ENCODE measurements at places on chromosomes 5 and 9. TPM values are rescaled to one million over a fixed set of nuclear protein-coding genes. Genes with fewer than 3 reads are reported as not detected.

RGS14 gene
- 28.1 TPM for total RNA-seq

SLC4A9 gene
- total RNA-seq, result not detected

OR1B1 gene
- not detected for total RNA-seq

GKAP1 gene
- total RNA-seq, result 2.7 TPM

SLC6A18 gene
- not detected for total RNA-seq

FCN1 gene
- total RNA-seq, result not detected

RGS7BP gene
- not detected for total RNA-seq

SHC3 gene
- total RNA-seq, result 0.02 TPM

ENTPD2 gene
- not detected for total RNA-seq

SH3TC2 gene
- 0.95 TPM for total RNA-seq

SPINK7 gene
- total RNA-seq, result not detected

IFNB1 gene
- total RNA-seq, result not detected

AHRR gene
- 12.9 TPM for total RNA-seq

DNA sequence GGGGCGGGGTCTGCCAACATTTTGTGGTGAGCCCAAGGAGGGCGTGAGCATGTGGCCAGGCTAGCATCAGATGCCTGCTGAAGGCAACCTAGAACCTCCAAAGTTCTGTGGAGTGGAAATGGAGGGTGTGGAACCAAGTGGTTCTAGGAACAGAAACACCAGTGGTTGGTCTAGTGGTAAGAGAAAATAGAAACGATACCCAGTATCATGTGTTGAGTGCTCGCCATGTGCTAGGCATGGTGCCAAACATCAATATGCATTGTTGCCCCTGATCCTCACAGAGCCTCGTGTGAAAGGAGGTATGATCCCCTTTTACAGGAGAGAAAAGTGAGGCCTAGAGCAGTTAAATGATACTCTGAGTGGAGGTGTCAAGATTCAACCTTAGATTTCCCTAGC is 31.5 kb upstream of the MVB12B start:
- DNase-seq, result no peak

DNA sequence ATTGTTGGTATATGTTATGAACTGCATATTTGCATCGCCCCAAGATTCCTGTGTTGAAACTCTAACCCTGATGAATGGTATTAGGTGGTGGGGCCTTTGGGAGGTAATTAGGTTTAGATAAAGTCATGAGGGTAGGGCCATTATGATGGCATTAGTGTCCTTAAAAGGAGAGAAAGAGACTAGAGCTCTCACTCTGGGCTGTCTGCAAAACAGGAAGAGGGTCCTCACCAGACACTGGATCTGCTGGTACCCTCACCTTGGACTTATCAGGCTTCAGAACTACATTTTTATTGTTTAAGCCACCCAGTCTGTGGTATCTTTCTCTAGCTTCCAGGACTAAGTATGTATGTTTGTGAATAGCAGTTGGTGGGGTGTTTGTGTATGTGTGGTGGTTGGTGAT is 68.9 kb downstream of the MACIR start:
- DNase-seq, result no peak

GRCh38 chr9:120865176-120865575 is 11.8 kb downstream of the PHF19 start:
- no peak for DNase-seq

GRCh38 chr9:111178331-111179055 is 140.2 kb upstream of the LPAR1 start:
- DNase-seq, result peak; percentile 48

DNA sequence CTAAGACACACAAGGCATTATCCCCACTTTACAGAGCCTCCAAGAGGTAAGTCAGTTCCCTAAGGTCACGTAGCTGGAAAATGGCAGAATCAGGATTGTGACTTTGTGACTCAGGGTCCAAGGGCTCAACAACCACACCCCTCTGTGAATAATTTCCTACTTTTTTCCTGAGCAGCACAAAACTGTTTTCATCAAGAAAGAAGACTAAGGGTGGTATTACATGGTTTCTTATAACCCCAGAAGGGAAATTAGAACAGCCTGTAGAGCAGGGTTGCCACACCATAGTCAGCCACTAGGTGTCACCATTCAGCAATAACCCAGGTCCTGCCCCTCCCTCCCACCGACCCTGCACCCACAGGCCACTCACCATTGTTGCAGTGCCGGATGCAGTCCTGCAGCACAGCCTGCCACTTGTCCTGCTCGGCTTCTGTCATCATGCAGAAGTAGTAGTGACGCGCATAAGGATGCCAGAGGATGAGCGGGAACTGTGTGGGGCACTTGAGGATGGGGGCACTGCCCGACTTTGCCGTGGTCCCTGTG is 72.1 kb downstream of the LRSAM1 start:
- DNase-seq, result no peak

GRCh38 chr5:37867654-37868053 is 27.8 kb upstream of the GDNF start:
- no peak for DNase-seq

- peak; percentile 80 for DNase-seq
These were observed 14.9 kb upstream of the FGFR4 start for GRCh38 chr5:177071666-177072385.

- no peak for DNase-seq
These were observed 108.4 kb upstream of the ELAVL2 start for GRCh38 chr9:23934291-23934906.

DNA sequence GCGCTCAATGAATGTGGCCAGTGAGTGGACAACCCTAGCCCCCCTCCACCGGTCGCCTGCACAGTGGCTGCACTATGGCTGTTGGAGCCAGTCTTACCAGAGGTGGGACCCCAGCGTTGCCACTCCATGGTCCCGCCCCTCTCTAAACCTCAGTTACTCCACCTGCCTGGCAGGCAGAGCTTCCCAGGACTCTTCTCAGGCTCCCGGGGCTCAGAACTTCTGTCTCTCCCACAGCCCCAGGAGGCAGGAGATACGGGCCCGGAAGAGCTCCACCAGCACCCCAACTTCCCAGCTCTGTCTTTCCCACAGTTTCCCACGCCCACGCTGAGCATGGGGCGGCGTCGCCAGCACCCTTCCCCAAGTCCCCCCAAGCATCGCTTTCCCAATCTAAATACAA is 975 bp downstream of the RASGEF1C start:
- no peak for DNase-seq

GRCh38 chr9:89219637-89220036 is 41.0 kb upstream of the SHC3 start:
- DNase-seq, result no peak

- peak; percentile 7 for DNase-seq
These were observed 650.3 kb upstream of the CDH10 start for GRCh38 chr5:25295067-25295466.

GRCh38 chr9:132182314-132183091 is 20.6 kb downstream of the NTNG2 start:
- no peak for DNase-seq

GRCh38 chr5:39368116-39368515 is 3.8 kb upstream of the C9 start:
- DNase-seq, result no peak

DNA sequence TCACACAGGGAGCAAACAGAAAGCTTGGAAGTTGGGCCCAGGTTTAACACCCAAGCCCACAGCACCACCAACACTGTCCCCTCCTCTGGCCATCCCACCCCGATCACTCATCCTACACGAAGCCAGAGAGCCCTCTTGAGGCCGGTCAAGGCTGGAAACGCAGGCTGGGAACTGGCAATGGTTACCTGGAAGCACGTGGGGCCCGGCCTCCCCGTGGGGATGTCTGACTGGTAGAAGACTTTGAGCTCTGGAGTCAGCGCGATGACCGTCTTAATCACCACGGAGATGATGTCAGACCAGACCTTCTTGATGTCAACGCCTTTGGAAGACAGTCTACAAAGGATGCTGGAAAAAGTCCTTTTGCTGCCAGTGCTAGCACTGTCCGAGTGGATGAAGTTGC is 104.1 kb downstream of the TTLL11 start:
- no peak for DNase-seq

GRCh38 chr9:128683340-128684064 is 5.5 kb upstream of the SET start:
- no peak for DNase-seq

GRCh38 chr5:157248821-157249470 is 17.0 kb upstream of the CYFIP2 start:
- no peak for DNase-seq

- DNase-seq, result no peak
These were observed 283.3 kb upstream of the TUT7 start for GRCh38 chr9:86637515-86637914.

- DNase-seq, result no peak
These were observed 23.4 kb downstream of the ADCY2 start for GRCh38 chr5:7419367-7419766.

- no peak for DNase-seq
These were observed 9.0 kb upstream of the ENC1 start for GRCh38 chr5:74649421-74649973.

- DNase-seq, result no peak
These were observed 638.0 kb downstream of the IRX1 start for GRCh38 chr5:4233671-4234070.

DNA sequence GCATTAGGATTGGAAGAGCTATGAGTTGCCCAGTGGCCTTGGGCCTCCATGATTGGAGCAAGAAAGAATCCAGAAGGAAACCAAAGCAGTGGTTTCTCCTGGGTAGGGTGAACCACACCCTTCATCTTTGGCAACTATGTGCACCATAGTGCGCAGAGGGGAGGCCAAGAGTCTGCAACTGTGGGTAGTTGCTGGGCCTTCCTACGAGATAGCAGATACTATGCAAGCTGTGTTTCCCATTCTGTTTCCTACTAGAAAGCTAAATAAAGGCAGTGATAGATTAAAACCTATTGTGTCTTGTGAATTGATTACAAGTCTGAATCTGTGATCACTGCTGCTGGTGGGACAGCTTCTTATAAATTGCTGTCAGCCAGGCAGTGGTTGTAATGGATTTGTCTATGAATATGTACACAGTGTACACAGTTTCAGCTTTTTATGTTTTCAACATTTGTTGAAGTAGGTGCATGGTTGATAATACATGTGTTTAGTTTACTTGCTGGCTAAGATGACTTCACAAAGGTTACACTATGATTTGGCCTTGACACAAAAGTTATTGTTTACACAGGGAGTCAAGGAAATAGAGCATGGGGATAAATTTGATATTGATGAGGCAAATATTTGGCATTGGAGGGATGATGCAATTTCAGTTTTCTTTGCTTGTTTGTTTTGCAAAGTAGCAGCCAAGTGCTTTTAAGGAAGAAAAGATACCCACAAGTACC is 23.7 kb upstream of the PDE8B start:
- DNase-seq, result no peak

DNA sequence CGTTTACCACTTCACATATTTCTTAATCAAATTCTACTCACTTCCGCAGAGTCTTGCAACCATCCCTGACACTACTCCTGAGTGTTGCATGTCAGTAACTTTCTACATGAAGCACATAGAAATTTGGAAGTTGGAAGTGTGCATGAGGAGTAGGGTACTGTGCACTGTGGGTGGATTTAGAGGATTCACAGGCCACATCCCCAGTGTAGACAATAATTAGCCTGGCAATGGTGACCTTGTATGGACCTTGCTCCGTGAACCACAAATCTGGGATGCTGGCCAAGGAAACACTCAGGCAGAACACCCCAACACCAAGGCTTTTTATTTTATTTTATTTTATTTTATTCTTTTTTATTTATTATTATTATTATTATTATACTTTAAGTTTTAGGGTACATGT is 25.5 kb downstream of the CTSL start:
- no peak for DNase-seq

DNA sequence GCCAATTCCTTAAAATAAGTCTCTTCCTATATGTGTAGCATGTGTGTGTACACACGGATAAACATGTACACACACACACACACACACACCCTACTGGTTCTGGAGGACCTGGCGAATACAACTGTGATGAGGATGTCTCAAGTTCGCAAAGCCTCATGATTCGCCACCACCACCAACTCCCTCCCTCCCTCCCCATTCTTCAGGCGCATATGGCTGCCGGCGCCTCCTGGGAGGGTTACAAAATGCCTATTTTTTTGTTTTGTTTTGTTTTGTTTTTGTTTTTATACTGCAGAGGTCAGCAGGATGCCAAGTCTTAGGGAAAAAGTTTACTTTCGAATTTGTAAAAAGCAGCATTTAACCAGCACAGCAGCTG is 88.0 kb downstream of the DAP start:
- DNase-seq, result no peak

DNA sequence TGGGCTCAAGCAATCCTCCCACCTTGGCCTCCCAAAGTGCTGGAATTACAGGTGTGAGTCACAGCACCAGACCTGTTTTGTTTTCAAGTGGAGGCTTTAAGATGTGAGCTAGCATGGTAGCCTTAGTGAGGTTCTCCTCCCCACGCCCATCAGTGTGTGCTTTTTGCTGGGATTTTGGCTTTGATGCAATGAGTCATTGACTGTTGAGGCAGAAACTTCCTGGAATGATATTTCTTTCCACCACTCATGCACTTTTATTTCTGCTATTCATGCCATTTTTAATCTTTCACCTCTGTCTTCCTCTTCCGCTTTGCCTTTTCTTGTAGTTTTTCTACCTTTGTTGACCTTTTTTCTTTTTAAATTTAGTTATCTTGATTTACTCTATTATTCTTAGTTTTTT is 4.2 kb upstream of the NFIL3 start:
- no peak for DNase-seq

- no peak for DNase-seq
These were observed 44.4 kb upstream of the DAB2 start for GRCh38 chr5:39469176-39469575.

GRCh38 chr5:175893466-175893865 is 22.1 kb downstream of the CPLX2 start:
- DNase-seq, result no peak

- no peak for DNase-seq
These were observed at the start of gene PCDHGA4 for GRCh38 chr5:141354900-141355469. Gene PCDHGA4, plus strand, starts transcription at chr5:141355021. Its CDS starts 87 bp downstream, at chr5:141355108.

GRCh38 chr9:27125030-27125429 is 16.0 kb downstream of the TEK start:
- peak; percentile 80 for DNase-seq

DNA sequence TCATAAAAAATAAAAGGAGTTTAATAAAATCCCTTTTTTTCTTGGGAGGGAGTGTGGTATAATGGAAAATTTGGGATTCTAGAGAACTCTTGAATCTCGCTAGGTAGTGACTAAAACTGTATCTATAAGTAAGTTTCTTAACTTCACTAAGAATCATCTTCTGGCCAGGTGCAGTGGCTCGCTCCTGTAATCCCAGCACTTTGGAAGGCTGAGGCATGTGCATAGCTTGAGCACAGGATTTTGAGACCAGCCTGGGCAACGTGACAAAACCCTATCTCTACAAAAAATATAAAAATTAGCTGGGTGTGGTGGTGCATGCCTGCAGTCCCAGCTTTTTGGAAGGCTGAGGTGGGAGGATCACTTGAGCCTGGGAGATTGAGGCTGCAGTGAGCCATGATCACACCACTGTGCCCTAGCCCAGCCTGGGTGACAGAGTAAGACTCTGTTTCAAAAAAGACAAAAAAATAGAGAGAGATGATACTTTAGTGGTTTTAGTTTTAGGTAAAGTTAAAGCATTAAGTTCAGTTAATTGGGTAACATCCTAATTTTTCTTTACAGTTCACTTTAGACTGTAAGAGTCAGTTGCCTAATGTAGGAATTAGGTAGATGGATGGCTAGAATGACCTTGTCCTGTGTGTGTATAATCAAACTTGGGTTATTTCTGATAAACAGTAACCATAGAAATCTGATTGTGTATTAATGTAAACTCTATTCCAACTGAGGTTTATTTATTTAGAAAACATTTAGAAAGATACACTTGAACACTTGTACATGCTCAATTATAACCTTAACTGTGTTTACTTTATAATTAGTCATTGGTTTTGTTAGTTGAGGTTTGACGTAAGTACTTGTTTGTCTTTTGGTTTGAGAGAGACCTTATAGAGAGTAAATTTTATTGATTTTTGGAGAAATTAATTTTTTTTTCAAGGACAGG is 17.8 kb downstream of the UNC13B start:
- no peak for DNase-seq

- DNase-seq, result no peak
These were observed 5.5 kb downstream of the DNLZ start for GRCh38 chr9:136358016-136358415.

All from H4 (cell line).